ENCODE measurements at places on chromosomes 2 and 18.
A peak's percentile ranks its signal among the peaks of the same experiment; 100 is the strongest.

- no peak for DNase-seq
Measured at GRCh38 chr18:59033359-59033758, 106.3 kb upstream of the SEC11C start.

GRCh38 chr2:195458936-195459335, 198.1 kb upstream of the SLC39A10 start:
- DNase-seq = no peak

DNA sequence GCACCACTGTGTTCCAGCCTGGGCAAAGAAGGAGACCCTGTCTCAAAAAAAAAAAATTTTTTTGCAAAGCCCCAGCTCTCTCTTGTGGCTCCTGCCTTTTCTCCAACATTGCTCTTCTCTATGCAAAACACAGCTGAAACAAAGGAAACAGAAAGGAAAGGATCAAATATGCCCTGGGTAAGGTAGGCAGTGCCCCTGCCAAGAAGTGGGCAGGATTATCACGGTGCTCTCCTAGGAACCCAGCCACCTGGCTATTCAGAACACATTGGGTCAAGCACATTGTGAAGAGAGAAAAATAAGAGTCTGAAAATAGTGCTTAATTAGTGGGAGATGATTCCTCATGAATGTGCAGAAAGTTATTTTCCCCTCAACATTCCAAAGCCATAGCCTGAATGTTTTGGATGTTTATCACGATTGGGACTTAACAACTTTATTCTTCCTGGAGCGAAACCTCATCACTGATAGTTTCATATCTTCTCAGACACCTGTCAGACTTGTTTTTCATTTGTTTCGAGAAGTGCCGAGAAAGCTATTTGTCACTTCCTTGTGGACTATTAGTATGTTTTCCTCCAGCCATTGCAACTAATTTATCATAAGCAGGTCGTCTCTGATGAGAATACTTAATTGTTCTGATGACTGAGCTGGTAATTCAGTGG, 42.7 kb upstream of the RPL31 start:
- DNase-seq = no peak

GRCh38 chr2:195898505-195899191, 170.0 kb downstream of the DNAH7 start:
- DNase-seq = no peak

DNA sequence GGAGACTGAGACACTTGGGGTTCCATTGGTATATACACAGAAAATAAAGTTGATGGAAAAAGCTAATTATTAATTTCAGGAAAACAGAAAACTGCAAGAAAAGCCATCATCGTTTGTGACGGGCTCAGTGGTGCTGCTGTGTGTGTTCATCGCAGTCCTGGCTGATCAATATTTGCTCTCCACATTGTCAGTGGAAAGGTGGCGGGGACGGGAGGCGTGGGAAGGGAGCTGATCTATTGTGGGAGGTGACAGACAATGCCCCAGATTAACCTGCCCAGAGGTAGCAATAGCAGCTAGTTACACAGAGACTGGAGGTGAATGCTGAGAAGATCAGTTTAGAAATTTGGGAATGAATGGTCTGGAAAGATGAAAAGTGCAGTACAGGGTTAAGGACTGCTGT, 50.0 kb upstream of the CTDP1 start:
- no peak for DNase-seq

DNA sequence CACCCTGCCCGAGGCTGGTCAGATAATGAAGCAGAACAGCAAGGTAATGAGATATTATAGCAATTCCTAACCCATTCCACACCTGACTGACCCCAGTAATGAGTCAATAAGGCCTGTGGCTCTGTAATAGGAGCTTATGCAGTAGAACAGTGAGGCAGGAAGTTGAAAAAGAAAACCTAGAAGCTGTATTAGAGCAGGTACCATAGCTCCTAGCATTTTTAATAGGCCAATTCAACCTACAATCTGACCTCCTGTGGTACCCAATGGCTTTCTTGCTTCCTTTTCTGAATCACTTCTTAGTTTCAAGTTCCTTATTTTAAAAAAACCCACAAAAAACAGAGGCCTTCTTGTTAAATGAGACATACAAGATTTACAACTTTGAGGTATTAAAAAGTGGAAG, 43.6 kb upstream of the MAP2 start:
- DNase-seq = peak; percentile 15

GRCh38 chr2:238380785-238381184, 45.9 kb upstream of the ASB1 start:
- no peak for DNase-seq

Measured in NCI-H2029 treated with DMSO at 0.1 percent for 48 hours (cell line).